Stimulated activated CD8-positive, alpha-beta memory T cell treated with anti-CD3 and anti-CD28 coated beads, Interleukin-12 subunit alpha, Interleukin-12 subunit beta, amount 100 ng/mL, for 1 hour (primary cell): ENCODE measurements at places on chromosomes 3 and 15.

- no peak for DNase-seq
Observed at GRCh38 chr15:78327466-78327865, 12.7 kb upstream of the CRABP1 start.

DNA sequence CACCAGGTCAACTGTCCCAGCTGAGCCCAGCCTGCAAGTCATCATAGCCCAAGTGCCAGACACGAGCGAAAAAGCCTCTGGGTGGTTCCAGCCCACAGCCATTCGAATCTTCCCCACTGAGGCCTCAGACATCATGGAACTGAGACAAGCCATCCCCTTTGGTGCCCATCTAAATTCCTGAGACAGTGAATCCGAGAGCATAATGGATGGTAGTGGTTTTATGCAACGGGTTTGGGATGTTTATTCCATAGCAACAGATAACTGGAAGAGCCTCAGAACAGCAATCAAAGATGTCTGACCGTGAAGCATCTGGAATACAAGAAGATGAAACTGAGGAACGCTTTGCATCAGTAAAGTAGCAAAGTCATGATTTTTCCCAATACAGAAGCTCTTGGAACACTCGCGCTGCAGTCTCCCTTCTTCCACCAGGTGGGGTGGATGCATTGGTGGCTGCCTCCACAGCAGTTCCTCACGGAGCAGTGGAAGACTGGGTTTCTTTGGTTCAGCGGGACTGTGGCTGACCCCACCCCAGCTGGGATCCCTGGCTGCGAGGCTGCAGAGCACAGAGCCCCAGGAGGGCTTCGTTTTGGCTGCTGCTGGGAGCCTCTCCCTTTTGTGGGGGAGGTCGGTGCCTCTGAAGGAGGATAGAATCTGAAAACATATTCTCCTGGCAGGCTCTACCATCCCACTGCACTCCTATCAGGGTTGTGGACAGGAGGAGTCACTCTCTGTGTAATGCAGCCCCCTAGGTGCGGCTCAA is 26.4 kb upstream of the PDE8A start:
- peak; percentile 27 for DNase-seq

GRCh38 chr15:67701669-67702068 is 123.6 kb upstream of the SKOR1 start:
- DNase-seq: no peak

DNA sequence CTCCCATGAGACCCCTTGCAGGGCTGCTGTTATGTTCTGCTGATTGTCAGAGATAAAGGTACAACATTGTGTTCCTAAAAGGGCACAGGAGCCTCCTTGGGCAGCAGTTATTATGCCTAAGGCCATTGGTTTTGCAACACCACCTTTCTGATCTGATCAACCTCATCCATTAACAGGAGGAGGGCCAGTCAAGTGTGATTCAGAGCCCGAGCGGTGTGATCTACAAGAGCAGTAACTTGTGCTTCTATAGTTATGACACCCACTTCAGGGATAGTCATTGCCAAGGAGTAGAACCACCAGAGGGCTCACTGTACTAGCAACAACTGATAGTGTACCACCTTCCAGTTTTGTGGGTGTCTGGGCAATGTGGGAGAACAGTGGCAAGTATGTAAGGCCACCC is 1457.9 kb upstream of the CADM2 start:
- no peak for DNase-seq

DNA sequence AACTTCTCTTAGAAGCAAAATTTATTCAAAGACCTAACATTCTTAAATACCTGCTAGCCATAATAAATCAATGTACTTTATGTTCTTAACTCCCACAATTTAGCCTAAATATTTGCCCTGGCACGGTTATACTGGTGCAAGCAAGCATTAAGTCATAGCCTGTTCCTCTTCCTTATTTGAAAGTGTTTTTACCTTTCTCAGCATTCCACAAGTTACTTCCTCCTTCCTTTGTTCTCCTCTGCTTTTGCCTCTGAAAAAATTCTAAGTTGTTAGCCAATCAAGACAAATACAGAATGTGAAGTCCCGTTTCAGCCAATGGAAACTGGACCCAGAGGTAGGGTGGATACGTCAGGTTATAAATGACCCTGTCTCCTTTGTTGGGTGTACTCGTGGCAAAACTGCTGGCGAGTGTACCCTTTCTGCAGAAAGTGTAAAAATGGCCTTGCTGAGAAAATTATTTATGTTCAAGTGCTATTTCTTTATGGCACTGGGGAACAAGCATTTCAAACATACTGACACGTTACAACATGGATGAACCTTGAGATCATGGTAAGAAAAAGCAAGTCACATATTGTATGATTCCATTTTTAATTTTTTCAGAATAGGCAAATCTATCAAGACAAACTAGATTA is 3.1 kb upstream of the TATDN2 start:
- DNase-seq: no peak

GRCh38 chr3:150925751-150926201 is 20.5 kb upstream of the MINDY4B start:
- DNase-seq: peak; percentile 22

DNA sequence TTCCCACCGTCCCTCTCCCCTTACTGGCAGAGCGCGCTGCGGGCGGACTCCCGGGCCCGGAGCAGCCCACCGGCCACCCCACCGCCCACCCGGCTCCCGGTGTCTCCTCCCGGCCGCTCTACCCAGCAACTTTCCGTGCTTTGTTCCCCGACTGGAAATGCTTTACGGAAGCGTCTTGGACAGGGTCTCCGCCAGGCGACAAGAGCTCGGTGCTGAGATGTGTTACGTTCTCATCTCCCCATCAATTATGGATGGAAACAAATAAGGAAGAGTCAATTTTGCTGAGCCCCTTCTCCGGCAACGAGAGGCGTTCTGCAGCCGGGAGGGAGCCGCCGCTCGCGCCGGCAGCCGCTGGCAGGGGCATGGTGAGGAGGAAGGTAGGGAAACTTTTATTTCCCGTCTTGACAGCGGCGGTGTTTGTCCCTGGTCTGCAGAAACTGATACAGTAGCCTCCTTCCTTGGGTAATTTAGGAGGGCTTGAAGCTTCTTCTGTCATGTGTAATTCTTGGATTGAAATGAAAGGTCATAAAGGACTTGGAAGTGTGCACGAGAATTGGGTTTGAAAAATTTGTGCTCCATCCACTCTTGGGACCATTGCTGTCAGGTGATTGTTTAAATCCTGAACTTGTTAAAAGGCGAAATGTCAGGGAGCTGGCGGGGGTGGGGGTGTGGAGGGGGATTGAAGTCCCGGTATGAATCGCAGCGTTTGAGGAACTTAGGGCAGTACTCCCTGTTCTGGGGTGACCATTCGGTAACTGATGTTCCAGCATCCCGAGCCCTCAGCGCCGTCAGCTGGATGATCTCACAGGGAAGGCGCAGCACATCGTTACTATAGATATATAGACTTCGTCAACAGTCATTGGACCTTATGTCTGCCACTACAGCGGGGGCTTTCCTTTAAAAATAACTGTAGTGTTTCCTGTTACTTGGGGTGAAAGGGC is 1.5 kb downstream of the SEMA6D start:
- DNase-seq: no peak

DNA sequence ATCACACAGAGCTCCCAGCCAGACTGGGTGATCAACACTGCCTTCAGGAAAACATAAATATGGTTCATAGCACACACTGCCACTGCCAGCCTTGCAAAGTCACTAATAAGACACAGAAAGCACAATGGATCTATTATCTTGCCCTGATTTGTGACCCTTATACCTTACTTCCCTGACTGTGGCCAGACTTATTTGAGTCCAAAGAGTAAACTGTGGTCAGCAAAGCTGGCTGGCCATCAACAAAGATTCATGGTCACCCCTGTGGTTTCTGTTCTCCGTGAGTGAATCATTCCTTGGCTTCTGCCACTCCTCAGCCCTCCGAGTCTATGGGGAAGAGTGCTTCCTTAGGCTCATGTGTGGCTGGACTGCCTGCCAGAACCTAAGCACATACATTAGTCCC is 437.7 kb downstream of the RAP2B start:
- DNase-seq: no peak

DNA sequence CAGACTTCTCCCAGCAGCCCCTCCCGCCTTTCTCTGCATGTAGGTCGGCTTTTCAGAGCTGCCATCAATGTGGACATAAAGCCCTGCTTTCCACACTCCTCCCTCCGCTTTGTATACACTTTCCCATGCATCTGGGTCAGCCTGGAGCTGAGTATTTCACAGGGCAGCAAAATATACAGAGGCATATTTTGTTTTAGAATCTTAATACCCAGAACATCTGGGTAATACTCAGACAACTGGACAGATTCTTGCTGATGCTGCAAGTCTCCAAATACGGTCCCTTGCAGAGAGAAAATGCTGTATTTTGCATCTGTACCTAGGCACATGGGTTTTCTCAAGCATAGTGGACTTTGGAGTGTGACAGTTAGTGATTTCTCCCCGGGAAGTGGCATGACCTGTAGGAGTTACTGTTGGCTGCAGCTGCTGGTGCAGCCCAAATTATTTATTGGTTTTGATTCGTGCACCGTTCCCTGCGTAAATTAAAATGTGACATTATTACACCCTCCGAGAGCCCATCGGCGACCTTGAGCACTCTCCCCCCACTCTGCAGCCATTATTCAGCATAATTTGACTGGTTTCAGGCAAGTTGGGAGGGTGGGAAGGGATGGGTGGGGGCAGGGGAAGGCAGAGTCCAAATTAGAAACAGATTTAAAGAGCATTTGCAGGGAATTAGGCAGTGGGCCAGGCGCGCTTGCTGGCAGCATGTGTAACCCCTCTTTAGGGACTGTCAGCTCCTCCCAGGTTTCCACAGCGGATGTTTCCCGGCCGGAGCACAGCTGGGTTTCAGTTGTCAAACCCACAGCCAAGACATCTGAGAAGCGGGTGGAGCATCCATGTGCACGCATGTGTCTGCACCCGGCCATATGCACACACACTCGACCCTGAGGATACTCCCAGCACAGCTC is 100.8 kb downstream of the CPN2 start:
- no peak for DNase-seq

- DNase-seq: no peak
Observed at GRCh38 chr3:169362301-169362700, 301.2 kb downstream of the MECOM start.

DNA sequence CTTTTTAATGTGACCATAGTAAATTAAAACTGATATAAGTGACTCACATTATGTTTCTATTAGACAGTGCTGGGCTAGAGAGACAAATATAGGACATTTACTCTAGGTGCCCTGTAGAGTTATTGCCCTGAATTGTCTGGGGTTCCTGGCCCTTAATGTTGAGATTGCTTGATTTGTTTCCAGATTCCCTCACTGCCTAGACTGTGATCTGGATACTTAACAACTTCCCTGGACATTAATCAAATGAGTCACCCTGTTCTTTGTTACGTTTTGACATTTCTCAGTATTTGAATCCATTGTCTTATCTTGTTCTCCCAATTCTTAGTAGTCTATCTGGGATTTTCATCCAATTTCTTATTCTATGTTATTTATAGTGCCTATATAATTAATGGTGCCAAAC is 65.8 kb downstream of the DTWD1 start:
- no peak for DNase-seq

DNA sequence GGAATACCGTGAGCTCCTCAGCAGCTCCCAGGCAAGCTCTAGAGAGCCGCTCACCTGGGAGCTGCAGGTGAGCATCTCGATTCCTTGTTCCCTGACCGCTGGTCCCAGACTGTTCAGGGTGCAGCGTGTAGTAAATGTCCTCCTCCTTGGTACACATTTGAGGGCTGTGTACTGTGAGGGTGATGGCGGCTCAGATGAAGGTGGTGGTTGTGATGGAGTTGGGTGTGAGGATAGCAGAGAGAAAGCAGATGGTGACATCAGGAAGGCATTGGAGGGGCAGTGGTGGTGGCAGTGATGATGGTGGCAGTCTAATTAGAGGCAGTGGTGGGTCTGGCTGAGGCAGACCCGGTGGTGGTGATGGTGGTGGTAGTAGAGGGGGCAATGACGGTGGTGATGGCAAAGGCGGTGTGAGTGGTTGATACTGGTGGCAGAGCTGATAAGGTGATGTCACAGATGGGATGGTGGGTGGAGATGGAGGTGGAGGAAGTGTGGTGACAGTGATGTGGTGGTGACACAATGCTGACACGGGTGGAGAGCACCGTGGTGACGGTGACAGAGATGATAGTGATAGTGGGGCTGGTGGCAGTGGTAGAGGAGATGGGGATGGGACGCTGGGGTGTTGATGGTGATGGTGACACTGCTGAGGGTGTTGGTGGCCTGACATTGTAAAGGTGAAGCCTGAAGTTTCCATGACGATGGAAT is at the start of gene DNAJB8:
Gene DNAJB8 (minus strand): TSS at position 51 of the 702 bp plus-strand sequence. CDS start 3,645 bp downstream, outside the sequence.
- DNase-seq: no peak

- DNase-seq: no peak
Observed at GRCh38 chr15:34358367-34358766, 8.6 kb downstream of the LPCAT4 start.

- DNase-seq: no peak
Observed at GRCh38 chr15:61396235-61396919, 167.3 kb upstream of the RORA start.

DNA sequence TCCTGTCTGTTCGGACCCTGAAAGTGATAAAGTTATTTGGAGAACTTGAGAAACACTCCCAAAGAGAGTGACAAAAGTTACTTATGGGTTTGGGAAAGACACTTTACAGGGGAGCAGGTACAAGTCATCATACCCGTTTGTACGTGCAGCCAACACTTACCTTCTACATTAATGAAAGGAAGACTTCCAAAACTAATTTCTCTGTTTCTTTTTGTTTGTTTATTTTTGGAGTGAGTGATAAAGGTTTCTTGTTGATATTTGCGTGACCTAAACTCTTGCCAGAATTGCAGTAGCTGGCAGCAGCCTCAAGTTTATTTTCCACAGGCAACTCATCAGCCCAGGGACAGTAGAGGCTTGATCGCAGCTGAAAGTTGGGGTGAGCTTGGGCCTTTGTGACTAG is 8.4 kb downstream of the ABHD2 start:
- no peak for DNase-seq

GRCh38 chr15:72456684-72457083 is 17.4 kb upstream of the ARIH1 start:
- DNase-seq: no peak

GRCh38 chr15:87496109-87496508 is 760.4 kb downstream of the NTRK3 start:
- DNase-seq: no peak

DNA sequence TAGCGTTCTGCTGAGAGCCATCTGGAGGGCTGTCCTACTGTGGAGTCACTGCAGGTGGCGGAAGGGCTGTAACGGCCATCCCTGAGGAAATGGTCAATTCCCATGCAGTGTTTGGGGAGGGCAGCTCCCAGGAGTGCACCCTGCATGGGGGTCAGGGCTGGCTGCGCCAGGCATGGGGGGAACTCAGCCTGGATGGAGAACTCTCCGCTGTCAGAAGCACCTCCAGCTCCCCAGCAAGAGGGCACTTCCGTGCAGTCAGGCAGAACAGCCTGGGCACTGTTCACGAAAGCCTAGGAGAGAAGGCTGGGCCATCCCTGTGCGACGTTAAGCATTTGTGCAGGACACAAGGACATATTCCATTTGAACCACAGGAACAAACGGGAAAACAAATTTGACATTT is 105.2 kb downstream of the LRIG1 start:
- no peak for DNase-seq

- DNase-seq: no peak
Observed at GRCh38 chr3:142886940-142887339, 1.9 kb downstream of the PCOLCE2 start.

- no peak for DNase-seq
Observed at GRCh38 chr3:23991683-23992628, 46.9 kb downstream of the NR1D2 start.

- DNase-seq: no peak
Observed at GRCh38 chr3:60826511-60826910, 424.7 kb downstream of the FHIT start.

- DNase-seq: no peak
Observed at GRCh38 chr15:48096355-48096786, 24.4 kb upstream of the SLC24A5 start.

- no peak for DNase-seq
Observed at GRCh38 chr15:99545605-99546004, 20.2 kb upstream of the MEF2A start.

- DNase-seq: no peak
Observed at GRCh38 chr15:74193299-74193718, 9.3 kb downstream of the STRA6 start.
